ENCODE measurements at places on chromosomes 2 and 18.
A peak's percentile ranks its signal among the peaks of the same experiment; 100 is the strongest.

GRCh38 chr2:23497536-23497935 is 112.6 kb downstream of the KLHL29 start:
- no peak for DNase-seq

DNA sequence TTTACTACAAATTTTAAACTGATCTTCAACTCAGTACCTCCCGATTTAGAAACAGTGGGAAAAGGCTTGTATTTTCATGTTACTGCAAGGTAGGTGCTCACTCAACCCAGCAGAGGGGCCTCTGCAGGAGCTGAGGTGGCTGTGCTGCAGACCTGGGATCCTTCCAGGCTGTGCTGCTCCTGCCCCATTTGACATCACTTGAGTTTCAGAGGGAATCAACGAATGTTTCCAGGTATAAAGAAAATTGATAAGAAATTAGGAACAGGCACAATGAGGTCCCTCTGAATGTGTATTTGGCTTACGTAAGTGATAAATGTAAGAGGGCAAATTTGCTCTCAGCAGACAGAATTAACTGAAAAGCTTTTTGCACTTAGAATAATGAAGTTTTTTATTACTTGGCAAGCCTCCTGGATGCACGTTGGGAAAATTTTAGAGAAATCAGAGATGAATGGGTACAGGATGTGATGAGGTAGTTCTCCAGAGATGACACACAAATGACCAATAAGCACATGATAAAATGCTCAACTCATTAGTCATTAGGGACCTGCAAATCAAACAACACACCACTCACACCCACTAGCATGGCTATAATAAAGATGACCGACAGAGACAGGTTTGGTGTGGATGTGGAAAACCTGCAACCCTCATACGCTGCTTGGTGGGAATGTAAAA is 114.0 kb downstream of the NOL10 start:
- peak; percentile 62 for DNase-seq

GRCh38 chr2:239791526-239792404 is 233.4 kb downstream of the NDUFA10 start:
- DNase-seq, result no peak

DNA sequence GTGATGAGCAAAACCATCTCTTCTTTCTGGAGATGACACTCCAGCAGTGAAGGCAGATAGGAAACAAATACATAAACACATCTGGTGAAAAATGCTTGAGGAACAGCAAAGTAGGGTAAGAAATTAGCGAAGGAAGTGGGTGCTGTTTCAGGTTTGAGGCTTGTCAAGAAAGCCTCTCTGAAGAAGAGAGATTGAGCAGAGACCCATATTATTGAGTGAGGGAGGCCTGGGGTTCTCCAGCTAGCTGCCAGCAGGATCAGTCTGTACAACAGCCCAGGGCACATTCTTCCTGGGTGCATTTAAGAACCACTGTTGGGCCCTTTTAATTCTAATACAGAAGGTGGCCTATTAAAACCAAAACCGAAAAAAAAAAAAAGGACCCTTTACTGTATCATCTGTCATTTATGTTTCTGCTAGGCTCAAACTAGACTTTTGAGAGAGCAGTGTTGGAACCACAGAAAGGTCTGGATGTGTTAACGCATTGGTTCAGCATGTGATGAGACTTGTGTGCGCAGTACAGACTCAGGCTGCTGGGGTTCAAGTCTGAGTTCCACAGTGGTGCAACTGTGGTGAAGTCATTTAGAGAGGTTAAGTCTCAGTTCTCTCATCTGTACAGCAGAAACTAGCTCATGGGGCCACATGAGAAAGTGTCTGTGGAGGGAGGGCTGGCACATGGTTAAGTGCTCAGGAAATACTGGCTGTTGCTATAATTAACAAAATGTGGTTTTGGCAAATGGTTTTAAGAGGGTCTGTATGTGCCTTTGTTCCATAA is 28.9 kb downstream of the MGAT5 start:
- DNase-seq, result no peak

- DNase-seq, result no peak
Measured at GRCh38 chr2:55772109-55772980, 78.7 kb upstream of the PNPT1 start.

DNA sequence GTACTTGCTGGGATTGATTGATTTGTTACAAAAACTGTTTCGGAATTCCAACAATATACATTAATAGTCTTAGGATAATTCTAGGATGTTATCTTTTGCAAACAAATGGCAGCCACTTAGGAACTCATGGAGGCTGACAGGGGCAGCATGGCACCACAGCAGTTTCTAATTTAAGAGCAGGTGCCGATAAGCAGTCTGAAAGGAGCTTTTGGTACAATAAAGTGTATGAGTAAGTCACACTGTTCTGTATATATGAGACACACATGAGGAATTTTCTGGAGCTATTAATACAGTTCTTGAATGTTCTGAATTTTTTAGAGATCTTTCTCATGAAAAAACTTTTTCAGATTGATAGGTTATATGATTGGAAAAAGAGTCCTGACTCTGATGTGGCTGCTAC is 52.2 kb downstream of the EIF5B start:
- peak; percentile 52 for DNase-seq

DNA sequence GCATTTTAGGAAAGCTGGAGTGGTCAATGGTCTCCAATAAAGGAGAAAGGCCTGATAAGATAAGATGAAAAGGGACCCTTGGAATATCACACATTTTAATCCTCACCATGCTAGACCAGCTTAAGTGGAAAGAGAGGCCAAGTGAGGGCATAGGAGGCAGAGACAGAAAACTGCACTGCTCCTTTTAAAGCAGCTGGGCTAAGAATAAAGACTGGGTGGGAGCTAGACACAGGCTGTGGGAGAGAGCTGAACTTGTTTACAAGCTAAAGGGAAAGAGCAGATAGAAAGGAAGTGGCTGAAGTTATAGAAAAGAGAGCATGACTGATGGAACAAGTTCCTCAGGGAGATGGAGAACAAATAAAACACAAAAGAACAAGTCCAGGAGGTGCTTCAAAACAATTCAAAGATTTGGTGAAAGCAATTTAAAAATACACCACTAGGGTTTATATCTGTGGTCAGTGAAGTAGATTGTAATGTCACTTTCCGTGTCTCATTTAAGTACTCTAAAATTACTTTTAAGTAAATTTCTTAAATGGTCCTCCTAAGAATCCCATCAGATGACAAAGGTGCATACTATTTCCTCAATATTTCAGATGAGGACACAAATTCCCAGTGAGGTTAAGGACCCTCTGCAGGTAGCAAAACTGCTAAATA is 7.5 kb downstream of the COL5A2 start:
- no peak for DNase-seq

DNA sequence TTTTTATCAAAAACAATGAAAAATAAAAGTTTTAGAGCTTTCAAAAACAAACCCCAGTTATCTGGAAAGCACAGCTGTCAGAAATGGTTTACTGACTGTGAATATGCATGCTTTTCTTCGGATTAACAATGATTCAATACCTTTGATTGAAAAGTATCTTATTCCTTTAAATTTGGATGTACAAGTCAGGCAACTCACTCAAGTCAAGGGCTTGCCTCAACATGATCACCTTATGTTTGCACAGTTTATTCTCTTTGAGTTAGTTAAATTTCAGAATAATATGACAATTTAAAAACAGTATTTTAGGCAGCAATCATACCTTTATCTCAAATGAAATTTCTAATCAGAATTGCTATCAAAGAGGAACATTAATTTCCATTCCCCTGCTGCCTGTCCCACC is 108.8 kb upstream of the FOSL2 start:
- DNase-seq, result no peak

DNA sequence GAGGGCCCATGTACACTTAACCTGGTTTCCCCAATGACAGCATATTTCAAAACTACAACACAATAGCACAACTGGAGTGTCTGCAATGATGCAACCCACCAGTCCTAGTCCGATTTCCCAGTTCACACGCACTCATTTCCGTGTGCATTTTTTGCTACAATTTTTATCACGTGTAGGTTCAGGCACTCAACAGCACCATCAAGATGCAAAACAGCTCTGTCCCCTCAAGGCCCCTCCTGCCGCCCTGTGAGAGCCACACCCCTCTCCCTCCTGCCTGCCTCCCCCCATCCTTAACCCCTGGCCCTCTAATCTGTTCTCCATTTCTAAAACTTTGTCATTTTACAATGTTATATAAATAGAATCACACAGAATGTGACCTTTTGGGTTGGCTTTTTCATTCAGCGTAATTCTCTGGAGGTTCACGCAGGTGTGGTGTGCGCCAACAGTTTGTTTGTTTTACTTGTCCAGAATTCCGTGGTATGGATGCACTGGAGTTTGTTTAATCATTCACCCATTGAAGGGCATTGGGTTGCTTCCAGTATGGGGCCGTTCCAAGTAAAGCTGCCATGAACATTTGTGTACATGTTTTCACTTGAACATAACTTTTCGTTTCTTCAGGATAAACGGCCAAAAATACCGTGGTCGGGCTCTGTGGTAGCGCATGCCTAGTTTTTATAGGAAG is 8.4 kb downstream of the KCNIP3 start:
- no peak for DNase-seq

GRCh38 chr2:241900251-241901017 is 30.9 kb downstream of the RTP5 start:
- DNase-seq, result no peak

DNA sequence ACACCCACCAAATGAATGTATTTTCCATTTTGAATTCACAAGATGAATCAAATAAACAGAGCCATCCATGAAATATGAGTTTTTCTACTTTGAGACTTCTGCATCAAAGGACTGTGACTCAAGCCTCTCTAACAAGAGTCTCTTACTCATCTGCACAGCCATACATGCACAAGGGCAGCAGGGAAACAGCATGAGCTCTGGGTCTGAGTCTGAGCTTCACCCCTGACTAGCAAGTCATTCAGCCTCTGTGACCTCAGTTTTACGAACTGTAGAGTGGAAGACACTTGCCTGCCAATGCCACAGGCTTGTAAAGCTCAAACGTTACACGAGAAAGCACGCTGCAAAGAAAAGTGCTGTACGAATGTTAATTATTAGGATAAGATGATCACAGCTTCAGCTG is 42.9 kb downstream of the MREG start:
- no peak for DNase-seq

GRCh38 chr2:121202541-121203310 is 82.3 kb downstream of the TFCP2L1 start:
- no peak for DNase-seq

GRCh38 chr2:68764041-68764805 is 29.6 kb downstream of the ARHGAP25 start:
- no peak for DNase-seq

DNA sequence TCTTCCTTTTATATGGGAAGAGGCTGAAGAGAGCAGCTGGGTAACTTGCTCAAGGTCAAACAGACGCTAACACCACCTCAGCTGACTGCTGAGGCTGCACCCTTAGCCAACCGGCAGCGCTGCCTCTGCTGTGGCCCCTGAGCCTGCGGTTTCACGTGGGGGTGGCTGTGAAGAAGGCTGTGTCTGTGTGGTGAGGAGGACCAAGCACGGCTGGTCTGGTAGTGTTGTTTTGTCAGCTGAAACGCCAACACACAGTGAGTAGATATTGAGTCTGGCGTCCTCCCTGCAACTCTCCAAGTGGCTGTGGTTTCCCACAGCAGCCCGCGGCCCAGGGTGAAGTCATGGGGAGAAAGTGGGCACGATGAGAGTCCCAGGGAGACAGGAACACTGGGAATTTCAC is 69.6 kb downstream of the THNSL2 start:
- DNase-seq, result no peak

GRCh38 chr2:41930807-41931566 is 116.8 kb upstream of the PKDCC start:
- no peak for DNase-seq

GRCh38 chr2:11056614-11057013 is 98.7 kb upstream of the SLC66A3 start:
- DNase-seq, result peak; percentile 67

- no peak for DNase-seq
Measured at GRCh38 chr2:235769046-235769445, 275.2 kb downstream of the AGAP1 start.

DNA sequence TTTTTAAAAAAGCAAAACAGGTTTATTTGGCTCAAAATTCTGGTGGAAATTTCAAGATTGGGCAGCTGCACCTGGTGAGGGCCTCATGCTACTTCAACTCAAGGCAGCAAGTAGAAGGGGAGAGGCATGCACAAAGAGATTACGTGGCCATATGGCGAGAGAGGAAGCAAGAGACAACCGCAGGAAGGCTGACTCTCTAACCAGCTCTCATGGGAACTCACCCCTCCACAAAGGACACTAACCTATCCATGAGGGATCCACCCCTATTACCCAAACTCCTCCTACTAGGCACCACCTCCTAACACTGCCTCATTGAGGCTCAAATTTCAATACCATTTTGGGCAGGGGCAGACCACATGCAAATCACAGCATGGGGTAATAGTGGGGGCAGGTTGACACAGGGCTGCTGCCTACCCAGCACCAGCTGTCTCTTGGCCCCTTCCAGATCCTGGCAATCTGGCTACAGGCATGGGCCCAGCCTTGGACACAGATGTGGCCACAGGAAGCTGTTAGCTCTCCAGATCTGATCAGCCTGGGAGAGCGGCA is 2.0 kb upstream of the CAPN10 start:
- no peak for DNase-seq

DNA sequence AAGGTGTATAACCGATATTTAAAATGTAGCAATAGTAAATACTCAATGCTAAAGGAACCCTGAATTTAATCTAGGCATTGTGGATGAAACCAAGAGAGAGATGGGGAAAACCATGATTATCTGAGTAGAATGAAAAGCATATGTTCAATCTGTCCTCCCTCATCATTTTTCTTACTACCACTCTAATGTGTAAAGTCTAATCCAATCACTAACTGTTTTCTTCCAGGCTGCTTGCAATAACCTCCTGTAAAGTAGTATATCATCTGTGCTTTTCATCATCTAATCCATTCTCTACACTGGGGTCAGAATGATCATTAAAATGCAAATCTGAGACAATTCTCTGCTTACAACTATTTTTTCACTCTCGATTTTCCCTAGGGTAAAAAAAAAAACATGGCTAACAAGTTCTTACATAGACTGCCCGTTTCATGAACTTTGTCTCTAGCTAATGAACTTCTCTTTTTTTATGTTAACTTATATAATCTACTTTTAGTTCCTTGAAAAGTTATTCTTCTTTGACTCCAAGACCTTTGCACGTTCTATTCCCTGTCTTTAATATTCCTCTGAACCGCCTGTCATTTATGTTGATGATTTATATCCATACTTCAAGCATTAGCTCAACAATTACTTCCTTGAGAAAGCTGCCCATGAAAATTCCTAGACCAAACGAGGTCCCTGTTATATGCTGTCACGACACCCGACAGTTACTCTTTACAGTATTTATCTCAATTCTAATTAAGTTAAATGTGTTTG is 94.7 kb upstream of the SLC8A1 start:
- no peak for DNase-seq

GRCh38 chr18:70397259-70397925 is 108.5 kb downstream of the SOCS6 start:
- DNase-seq, result no peak
